ENCODE measurements at places on chromosomes 3 and 15.

DNA sequence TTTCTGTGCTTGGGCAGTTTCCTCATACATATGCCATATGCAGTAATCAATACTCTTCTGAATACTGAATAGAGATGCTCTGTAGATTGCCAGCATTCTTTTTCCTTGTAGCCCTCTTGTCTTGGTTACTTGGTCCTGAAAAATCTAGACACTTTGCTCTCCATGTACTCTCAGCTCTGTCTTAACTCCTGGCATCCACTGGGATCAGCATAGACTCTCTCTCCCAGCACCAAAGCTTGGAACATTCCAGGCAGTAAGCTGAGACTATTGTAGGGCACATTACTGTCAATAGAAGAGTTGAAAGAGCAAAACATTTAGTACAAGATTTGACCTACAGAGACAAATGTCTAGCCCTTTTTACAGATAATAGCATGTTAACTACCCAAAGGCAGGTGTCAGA, 1100.3 kb downstream of the TBL1XR1 start:
- DNase-seq, result no peak

DNA sequence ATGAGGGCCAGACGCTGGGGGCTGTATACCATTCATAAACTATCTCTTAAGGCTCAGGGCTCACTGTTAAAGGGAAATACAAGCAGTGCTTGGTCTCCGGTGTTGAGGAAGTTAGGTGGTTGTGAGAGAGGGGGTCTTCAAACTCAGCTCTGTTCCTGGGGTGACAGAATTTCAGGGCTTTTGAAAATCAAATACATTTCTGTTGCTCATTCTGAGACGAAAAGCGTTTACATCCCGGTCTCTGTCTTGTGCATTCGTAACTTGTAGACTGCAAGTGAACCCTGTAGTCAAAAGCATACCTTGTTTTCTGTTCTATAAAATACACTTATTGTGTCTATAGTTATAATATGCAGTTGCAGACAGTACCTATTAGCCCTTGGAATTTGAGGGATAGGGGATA, 1.7 kb downstream of the SLCO3A1 start:
- DNase-seq, result no peak

DNA sequence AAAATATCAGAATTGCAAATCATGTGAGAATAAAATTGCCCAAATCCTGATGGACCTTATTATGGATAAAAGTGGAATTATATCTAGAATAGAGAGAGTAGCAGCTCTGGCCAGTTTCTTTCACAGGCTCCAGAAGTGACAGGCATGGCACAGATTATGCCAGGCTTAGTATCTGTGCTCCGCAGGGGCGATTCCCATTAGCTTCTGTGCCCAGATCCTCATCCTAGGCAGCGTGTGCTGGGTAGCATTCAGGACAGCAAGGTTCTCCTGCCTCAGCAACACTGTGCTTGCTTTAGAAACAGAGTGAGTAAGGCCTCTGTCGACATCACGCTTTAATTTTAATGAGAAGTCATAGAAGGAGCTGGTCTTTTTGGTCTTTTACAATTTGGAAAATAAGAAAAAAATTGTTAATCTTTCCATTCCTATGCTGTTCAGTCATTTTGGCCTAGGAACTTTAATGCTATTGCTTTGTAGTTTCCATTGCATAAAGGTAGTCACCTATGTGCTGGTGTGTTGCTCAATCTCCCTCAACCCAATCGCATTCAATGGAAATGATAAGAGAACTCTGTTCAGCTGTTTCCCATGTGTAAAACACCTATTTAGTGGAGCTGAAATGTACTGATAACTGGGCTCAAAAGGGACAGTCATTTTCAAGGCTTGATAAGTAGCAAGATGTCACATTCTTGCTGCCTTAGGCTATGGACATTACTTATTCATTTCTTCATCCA, 770.1 kb downstream of the AGBL1 start:
- DNase-seq, result no peak

GRCh38 chr3:38370149-38370548, 23.6 kb downstream of the XYLB start:
- no peak for DNase-seq

DNA sequence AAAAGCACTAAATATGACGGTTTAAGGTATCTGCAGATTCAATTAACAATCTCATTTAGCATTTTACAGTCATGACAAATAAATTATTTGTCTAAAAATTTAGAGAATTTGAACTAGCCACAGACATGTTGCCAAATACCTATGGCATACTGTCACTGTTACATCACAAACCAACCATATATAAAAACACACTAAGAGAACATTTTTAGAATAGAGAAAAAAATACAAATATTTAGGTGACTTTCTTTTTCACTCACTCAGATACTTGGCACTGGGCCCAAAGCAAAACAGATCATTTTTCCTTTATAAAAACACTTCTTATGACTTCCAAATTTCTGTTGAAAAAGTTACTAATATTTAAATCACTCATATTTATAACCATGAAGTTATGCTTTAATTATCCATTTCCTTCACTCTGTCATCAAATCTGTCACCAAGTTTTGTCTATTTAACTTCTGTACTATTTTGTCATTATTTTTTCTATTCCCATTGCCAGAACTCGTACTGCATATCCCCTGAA, 644.7 kb downstream of the OTOL1 start:
- DNase-seq, result no peak

DNA sequence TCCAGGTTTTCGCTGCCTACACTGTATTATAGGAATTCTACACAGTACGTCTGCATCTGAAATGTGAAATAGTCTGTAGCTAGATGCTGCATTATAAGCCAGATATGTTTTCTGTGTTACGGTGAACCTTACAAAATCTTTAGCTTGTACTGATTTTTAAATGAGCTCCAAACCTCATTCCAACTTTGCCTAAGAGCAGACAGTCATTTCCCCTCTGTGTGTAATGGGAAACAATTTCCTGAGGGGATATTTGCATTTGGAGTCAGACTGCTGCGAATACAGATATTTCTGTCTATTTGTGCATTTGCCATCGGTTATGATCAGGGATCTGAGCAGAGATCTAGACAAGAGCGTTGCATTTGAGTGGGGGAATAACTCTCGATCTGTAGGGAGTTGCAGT, 37.5 kb downstream of the ARNT2 start:
- DNase-seq, result no peak

All from activated T-helper 1 cell treated with anti-CD3 and anti-CD28 coated beads, Interleukin-2, amount 50 U/mL, for 16 hours (primary cell).